ENCODE measurements at places on chromosomes 2 and 18. TPM values are rescaled to one million over a fixed set of nuclear protein-coding genes. Genes with fewer than 3 reads are reported as not detected.
A peak's percentile ranks its signal among the peaks of the same experiment; 100 is the strongest.

Gene PLCD4
- total RNA-seq, result 0.74 TPM

Gene NEU2
- not detected for total RNA-seq

Gene MYOM1
- 0.98 TPM for total RNA-seq

GRCh38 chr2:10369269-10370255 lies 66.9 kb downstream of the HPCAL1 start:
- no peak for DNase-seq

DNA sequence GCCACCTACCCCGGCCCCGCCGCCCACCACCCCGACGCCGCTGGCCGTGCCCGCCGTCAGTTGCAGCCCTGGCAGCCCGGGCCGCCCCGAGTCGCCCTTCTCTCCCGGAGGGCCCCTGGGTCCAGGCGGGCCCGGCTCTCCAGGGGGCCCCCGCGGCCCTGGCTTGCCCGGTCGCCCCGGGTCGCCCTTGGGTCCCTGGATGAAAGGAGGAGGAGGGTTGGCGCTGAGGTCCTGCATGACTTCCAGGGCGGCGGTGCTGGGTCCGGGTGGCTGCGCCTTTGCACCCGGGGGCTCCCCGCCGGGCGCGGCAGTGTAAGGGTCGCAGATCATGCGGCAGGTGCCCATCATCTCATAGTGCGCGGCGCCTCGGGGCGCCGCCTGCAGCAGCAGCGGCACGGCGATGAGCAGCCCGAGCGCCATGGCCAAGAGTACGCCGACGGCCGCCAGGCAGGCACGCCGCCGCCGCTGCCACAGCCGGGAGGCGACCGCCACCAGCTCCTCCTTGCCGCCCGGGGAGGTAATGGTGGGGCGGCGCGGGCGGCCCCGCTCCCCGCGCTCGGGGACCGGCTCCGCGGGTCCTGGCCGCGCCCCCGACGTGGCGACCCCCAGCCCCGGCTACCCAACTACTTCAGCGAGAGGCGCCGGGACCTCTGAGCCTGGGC lies 570 bp downstream of the C1QL2 start:
- DNase-seq, result no peak

DNA sequence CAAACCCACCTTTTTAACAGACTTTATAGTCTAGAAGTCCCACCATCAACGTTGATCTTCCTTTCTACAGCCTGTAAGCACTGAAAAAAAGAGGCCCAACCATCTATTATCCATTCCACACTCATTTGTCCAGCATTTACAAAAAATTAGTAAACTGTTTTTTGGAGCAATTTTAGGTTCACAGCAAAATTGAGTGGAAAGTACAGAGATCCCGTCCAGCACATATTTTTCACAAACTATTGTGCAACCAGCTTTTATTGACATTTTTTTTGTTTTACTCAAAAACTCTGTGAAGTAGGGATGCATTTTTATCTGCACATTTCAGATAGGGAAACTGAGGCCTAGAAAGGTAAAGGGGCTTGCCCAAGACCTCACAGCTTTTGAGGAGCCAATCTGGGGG lies 68.6 kb downstream of the TNP1 start:
- no peak for DNase-seq

DNA sequence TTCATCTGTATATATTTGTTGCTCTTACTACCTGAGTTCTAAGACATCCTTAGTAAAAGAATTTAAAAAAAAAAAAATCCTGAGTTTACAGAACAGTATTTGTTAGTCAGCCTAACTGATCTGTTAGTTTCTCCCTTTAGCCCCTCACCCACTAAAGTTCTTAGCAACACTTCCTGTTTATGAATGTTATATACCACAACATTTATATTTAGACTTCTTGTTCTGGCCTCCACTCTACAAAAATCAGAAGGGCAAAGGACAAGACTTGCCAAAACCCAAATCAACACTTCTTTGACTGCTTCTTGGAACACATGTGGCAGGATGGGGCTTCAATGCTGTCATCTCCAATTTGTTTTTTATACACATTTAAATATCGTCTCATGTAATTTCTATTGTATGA lies 71.1 kb downstream of the MGAT5 start:
- DNase-seq, result no peak

Gene SCN9A
- total RNA-seq, result 1.0 TPM

Gene UNC80
- total RNA-seq, result not detected

DNA sequence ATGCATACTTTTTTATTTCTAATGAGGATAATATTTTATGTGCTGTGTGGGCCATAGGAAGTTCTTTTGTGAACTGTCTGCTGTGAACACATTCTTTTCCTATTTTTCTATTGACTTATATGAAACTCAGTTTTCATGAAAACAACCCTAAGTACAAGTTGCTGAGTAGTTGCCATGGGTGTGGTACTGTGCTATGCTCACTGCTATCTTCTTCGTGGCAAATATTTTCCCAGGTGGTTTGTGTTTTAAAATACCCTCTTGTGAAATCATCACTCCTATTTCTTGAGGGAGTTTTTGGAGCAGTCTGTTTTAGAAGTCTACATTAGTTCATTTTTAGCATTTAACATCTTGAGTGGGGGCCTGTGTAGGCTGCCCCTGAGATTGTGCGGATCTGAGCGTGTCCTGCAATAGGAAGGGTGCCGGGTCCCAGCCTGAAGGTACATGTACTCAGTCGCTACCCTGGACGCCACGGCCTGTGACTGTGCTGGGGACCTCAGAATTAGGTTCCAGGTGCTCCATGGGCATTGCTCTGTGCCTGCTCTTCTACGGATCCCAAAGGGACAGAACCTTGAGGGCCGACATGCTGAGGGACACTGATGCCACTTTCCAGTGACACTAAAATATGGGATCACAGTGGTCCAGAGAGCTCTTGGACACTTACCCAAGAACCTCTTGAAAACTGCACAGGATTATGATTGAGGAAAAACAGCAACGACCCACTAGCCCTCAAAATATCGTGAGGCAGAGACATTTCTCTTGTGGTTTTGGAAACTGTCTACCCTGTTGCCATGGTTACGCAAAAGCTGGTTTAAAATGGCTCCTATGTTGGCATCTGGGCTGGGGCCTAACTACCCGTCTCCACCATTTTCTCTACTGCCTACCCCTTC lies 480.4 kb downstream of the TGIF1 start:
- no peak for DNase-seq

- peak; percentile 69 for DNase-seq
These were observed 14.3 kb downstream of the SIX3 start for GRCh38 chr2:44955593-44956392.

- DNase-seq, result no peak
These were observed 33.8 kb upstream of the CYP1B1 start for GRCh38 chr2:38109732-38110181.

- no peak for DNase-seq
These were observed 113.9 kb downstream of the MYO1B start for GRCh38 chr2:191359133-191359532.

- DNase-seq, result no peak
These were observed 20.3 kb downstream of the SALL3 start for GRCh38 chr18:78999939-79000338.

Gene LRATD1
- total RNA-seq, result not detected

DNA sequence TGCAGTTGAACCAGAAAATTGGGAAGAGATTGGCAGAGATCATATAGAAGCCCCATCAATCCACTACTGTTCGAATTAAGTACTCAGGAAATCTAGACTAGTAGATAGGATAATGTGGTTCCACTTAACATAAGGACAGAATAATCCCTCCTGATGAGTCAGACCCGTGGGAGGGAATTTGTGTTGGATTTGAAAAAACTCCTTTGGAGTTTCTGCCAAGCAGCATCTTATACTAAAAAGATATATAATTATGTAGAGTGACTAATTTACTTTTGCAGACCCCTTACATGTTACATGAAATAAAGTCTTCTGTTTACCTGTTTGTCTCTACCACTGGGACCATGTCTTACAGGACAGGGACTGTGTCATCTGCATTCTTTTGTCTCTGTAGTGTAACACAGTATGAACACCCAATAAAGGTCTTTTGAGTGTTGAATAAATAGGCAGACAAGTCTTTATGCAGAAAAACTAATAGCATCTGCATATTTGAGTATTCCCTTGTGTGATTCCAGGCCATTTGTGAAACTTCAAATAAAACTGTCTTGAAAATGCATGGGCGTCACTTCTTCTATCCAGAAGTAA lies 122.6 kb upstream of the DNAJC10 start:
- DNase-seq, result no peak

- DNase-seq, result no peak
These were observed 515.3 kb upstream of the DCC start for GRCh38 chr18:51824746-51825145.

Gene PSTPIP2
- 29.5 TPM for total RNA-seq

Gene PSMA8
- total RNA-seq, result 1.3 TPM

DNA sequence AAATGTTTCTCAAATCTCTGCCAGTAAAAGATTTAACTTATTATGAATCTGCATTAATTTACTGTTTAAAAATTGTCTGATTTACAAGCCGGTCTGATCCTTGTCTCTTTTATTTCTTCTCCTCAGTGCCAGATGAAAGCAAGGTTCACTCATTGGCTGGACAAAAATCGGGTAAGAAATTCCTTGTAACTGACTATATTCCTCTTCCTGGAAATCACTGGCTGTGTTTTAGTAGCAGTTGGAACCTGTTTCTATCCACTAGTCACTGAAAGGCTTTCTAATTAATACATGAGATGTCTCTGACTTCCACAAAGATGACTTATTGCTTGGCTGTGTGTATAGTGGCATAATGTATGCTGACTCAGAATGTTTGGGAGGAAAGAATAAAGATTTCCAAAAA lies 436.6 kb upstream of the NRP2 start:
- DNase-seq, result no peak

Gene MFSD6
- total RNA-seq, result 48.1 TPM

- no peak for DNase-seq
These were observed 2.0 kb upstream of the CAPN14 start for GRCh38 chr2:31219131-31219969.

All from natural killer cell treated with Interleukin-12 subunit alpha and Interleukin-12 subunit beta and Interleukin-15 and Interleukin-18, amount 100 ng/mL, for 72 hours (primary cell).